Amygdala (tissue), 56 donors: ENCODE measurements at places on chromosomes 13 and 19.

DNA sequence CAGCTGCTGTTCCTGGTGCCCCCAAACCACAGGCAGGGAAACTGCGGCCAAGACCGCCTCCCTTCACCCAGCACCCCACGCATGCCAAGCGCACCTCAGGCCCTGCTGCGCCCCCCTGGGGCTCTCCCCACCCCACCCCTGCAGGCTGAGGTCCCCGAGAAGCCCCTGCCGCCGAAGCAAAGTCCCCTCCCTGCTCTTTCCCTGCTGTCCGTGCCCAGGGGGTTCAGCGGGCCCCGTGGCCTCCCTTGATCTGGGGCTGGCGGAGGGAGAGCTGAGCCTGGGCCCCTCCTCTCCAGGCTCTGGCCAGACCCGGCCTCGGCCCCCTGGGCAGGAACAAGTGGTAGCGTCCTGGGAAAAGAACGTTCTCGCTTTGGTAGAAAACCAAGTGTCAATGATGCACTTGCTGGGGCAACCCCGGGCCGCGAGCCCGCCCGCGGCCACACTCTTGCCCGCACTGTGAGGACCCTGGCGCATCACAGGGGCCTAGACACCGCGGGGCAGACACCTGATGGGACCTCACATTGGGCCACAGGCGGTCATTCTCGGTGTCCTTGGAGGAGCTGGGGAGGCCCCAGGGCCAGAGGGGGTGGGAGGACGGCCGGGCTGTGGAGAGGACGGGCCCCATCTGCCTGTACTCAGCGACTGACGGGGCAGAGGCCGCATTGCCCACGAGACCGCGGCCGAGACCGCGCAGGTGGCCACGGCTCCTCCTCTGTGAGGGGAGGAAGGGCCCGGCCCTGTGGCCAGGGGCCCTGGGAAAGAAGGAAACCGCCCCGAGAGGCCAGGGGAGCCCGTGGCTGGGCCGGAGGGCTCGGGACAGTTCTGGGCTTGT is 29.0 kb downstream of the GPX4 start:
- DNase-seq, result no peak

GRCh38 chr13:51856998-51857397 is 4.8 kb upstream of the CCDC70 start:
- DNase-seq, result no peak

DNA sequence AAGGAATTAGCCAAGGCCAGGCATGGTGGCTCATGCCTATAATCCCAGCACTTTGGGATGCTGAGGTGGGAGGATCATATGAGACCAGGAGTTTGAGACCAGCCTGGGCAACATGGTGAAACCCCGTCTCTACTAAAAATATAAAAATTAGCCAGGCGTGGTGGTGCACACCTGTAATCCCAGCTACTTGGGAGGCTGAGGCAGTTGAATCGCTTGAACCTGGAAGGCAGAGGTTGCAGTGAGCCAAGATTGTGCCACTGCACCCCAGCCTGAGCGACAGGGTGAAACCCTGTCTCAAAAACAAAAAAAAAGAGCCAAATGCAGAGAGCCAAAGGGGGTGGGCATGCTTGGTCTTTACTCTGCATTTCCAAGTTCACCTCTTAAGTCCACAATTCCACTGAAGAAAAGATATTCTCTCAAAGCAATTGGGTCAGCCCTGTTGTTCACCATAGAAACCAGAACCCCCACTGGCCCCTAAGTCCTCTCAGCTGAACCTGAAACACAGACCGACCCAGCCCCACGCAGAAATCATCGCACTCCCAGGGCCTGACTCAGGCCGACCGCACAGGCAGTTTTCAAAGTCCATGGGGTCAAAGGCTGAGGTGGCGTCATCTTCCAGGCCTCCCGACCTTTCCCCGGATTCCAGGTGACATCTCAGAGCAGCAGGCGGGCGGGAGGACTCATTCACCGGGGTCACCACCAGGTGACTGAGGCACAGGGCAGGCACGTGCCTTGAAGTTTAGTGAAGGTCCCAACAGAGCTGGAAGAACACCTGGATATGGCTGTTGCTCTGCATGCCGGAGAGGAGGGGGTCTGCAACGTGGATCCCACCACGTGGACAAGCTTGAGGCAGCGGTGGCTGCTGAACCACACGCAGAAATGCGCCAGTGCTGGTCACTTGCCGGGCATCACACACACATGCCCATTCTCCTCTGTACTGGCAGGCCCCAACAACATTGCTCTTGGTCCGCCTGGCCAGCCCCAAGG is 33.1 kb downstream of the SLC25A42 start:
- no peak for DNase-seq

GRCh38 chr19:48711106-48711662 is 8.3 kb downstream of the MAMSTR start:
- DNase-seq, result no peak

- no peak for DNase-seq
Measured at GRCh38 chr13:85469320-85469719, 329.9 kb downstream of the SLITRK6 start.

DNA sequence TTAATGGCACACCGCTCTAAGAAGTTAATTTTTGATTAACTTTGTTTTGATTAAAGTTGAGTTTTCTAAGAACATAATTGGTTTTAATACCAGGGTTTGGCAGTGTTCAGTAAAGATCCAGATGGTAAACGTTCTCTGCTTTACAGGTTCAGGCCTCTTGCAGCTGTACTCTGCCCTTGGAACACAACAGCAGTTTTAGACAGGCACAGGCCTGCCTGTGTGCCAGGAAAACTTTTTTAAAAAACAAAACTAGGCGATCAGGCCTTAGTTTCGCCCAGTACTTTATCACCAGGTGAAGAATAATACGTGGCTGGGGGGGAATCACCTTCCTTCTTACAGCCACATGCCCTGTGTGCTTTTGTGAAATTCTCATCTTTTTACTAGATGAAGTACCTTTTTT is 38.0 kb upstream of the TEX29 start:
- DNase-seq, result no peak

- DNase-seq, result no peak
Measured at GRCh38 chr19:46958532-46958931, 61.1 kb upstream of the NPAS1 start.

DNA sequence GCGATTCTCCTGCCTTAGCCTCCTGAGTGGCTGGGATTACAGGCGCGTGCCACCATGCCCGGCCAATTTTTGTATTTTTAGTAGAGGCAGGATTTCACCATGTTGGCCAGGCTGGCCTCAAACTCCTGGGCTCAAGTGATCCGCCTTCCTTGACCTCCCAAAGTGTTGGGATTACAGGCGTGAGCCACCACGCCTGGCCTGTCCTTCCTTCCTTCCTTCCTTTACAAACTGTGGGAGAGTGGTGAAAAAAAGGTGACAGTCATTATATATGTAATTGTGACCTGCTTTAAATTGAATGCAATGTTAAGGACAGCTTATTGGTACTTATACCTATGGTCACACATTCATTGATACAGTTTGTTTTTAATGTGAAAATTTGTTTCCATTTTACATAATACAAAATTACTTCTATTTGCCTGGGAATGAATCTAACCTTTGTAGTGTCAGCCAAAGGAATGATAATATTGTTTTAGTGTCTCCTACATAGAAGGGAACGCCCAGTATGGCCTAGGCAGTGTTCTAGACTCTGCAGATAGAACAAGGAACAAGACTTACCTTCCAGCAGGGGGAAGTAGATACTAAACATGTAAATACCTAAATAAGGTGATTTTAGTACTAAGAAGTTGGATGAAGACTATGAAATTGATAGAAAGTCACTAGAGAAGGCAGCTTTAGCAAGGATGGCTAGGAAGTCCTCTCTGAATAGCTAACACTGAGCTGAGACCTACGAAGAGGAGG is 146.3 kb downstream of the GGACT start:
- no peak for DNase-seq

DNA sequence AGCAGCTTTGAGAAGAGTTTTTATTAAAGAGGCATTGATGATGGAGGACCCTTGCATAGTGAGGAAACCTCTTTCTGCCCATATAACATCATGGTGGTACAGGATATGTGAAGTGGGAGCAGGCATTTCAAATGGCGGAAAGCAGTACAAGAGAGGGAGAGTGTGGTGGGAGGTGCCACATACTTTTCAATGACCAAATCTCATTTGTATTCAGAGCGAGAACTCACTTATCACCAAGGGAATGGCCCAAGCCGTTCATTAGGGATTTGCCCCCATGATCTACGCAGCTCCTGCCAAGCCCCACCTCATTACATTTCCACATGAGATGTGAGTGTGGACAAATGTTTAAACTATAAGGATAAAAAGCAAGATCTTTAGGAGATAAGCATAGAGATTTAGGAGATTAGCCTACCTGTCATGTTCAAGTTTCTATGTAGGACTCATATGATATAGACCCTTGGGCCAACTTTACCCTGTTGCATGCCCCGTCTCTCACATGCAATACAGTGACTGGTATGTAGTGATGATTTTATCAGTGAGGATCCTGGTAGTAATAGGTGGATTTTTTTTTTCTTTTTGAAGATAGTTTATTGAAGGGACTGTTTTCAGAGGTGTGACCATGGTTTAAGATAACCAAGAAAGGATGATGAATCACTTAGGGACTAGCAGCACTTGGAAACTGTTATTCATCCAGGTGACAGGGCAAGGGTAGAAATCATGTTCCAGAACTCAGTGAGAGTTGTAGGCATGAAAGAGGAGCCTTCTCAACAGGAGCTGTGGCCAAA is 38.3 kb downstream of the DNAJC15 start:
- no peak for DNase-seq

- no peak for DNase-seq
Measured at GRCh38 chr13:33639626-33640080, 178.3 kb upstream of the RFC3 start.

GRCh38 chr19:51573331-51573730 is 2.2 kb downstream of the ZNF175 start:
- no peak for DNase-seq

- no peak for DNase-seq
Measured at GRCh38 chr19:29323021-29323430, 110.1 kb upstream of the UQCRFS1 start.

GRCh38 chr13:110662091-110662490 is 43.8 kb downstream of the CARS2 start:
- DNase-seq, result no peak

GRCh38 chr19:6224308-6224675 is 55.5 kb downstream of the MLLT1 start:
- DNase-seq, result no peak

- DNase-seq, result no peak
Measured at GRCh38 chr19:32566246-32566830, 14.7 kb upstream of the PDCD5 start.

DNA sequence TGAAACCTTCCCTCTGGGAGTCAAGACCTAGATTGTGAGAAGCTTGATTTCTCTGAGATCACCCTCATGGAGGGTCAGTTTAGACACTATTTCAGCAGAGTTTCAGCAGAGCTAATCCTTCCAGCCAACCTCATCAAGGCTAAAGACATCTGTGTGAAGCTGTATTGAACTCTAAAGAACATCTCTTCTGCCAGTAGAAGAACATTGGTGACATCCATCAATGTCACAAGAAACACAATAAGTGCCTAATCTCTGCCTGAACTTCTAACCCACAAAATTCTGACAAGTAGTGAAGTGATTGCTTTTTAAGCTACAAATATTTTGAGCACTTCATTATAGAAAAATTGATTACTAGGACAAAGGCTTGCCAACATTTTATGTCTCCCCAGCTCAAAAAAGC is 475.8 kb upstream of the PCDH20 start:
- no peak for DNase-seq

- DNase-seq, result no peak
Measured at GRCh38 chr13:78909276-78909675, 250.3 kb upstream of the OBI1 start.

GRCh38 chr13:58953638-58954037 is 1210.1 kb downstream of the DIAPH3 start:
- no peak for DNase-seq
